NCI-H524 (cell line): ENCODE measurements at places on chromosomes 7 and 10.
A peak's percentile ranks its signal among the peaks of the same experiment; 100 is the strongest.

DNA sequence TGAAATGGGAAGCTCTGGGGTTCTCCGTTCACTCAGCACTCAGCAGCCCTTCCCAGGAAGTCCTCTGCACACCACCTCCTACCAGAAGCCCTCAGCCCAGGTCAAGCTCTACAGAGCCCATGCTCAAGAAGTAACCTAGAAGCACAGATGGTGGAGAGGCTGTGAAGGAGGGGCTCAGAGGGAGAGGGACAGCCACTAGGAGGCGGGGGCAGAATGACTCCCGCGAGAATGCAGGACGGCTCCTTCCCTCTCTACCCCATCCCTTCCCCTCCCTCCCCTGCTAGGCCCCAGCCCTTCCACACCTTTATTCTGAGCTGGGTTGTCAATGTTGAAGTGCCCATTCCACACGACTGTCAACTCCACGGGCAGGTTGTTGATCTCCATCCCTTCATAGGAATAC is 373.2 kb downstream of the PLXNA4 start:
- DNase-seq: peak; percentile 78

- no peak for DNase-seq
Measured at GRCh38 chr10:36493516-36493880, 631.9 kb upstream of the ANKRD30A start.

GRCh38 chr7:128941323-128941890 is 3.7 kb downstream of the IRF5 start:
- no peak for DNase-seq

DNA sequence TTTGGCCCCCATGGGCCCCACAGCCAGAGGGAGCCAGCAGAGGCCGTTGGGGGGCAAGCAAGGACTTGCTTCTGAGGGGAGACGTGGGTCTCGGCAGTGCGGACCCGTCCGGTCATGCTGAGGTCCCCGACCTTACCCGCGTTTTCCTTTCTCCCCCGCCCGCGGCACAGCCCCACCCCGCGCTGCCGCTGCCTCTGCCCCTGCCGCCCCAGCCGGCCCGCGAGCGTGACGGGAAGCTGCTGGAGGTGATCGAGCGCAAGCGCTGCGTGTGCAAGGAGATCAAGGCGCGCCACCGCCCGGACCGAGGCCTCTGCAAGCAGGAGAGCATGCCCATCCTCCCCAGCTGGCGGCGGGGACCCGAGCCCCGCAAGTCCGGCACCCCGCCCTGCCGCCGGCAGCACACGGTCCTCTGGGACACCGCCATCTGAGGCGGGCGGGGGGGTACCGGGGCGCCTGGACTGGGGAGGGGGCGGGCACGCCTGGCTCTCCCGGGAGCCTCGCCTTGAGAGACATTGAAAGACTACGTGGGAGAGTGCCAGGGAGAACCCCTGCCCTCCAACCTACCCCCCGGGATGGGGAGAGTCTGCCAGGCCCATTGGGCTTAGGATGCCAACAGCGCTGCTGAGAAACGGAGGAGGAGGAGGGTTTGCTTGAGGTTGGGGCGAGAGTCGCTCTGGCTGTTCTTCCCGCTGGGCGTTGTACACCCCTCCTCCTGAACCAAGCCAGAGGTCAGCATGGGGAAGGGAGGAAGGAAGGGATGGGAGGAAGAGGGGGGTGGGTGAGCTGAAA is 9.9 kb downstream of the NYAP1 start:
- DNase-seq: no peak

DNA sequence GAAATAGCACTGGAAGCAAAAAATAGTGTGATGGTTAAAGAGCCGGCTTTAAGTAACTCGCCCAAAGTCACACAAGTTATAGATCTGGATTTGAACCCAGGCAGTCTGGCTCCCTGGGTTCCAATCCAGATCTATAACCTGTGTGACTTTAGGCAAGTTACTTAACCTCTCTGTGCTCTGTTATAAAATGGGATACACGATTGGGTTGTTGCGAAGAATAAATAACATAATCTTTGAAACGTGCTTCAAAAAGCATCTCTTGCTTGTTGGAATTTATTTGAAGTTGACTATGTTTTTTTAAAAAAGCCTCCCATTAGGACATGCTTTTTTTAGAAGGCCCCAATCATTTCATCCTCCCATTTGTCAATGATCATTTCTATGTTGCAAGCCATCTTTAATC is 3.5 kb upstream of the LCOR start:
- DNase-seq: no peak

DNA sequence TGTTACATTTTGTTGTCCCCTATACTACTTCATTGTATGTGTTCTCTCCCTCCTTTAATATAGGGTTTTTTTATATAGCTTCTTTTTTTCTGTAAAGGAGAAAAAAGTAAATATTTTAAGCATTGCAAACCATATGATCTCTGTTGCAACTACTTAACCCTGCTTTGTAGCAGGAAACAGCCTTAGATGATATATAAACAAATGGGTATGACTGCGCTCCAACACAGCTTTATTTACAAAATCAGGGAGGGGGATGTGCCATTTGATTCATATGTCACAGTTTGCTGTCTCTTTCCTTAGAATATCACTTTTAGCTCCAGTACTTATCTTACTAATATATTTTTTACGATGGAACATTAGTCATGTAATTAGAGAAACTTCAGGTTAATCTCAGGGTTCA is 155.2 kb upstream of the GNAI1 start:
- no peak for DNase-seq

DNA sequence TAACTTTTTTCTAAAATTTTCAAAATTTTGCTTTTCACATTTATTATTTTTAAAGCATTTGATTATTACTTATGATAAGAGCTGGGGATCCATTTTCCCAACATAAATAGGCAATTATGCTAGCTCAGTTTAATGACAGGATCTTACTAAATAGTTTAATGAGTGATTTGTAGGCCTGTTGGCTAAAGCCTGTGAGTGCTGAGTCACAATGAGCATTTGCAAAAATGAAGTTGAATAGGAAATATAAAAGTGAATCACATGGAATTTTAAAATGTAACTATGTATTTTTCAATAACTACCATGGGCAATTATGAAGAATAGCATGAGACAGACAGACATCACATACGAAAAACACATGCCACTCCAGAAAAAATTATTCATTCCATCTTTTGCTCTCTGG is 45.1 kb upstream of the ZPBP start:
- DNase-seq: no peak

DNA sequence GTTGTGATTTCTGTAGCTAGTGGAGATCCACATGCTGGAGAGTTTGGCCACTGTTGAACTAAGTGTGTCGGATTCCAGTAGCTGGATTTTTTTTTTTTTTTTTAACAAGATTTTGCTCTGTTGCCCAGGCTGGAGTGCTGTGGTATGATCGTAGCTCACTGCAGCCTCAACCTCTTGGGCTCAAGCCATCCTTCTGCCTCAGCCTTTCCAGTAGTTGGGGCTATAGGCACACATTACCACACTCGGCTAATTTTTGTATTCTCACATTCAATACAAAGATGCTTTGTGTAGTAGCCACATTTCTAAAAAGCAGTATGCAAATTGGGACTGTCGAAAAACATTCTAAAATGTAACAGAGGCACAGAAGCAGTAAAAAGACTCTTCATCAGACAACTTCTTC is 63.5 kb downstream of the RABGEF1 start:
- DNase-seq: no peak

GRCh38 chr10:23073527-23073926 is 21.9 kb upstream of the MSRB2 start:
- no peak for DNase-seq
